ENCODE measurements at places on chromosomes 13 and 19.

DNA sequence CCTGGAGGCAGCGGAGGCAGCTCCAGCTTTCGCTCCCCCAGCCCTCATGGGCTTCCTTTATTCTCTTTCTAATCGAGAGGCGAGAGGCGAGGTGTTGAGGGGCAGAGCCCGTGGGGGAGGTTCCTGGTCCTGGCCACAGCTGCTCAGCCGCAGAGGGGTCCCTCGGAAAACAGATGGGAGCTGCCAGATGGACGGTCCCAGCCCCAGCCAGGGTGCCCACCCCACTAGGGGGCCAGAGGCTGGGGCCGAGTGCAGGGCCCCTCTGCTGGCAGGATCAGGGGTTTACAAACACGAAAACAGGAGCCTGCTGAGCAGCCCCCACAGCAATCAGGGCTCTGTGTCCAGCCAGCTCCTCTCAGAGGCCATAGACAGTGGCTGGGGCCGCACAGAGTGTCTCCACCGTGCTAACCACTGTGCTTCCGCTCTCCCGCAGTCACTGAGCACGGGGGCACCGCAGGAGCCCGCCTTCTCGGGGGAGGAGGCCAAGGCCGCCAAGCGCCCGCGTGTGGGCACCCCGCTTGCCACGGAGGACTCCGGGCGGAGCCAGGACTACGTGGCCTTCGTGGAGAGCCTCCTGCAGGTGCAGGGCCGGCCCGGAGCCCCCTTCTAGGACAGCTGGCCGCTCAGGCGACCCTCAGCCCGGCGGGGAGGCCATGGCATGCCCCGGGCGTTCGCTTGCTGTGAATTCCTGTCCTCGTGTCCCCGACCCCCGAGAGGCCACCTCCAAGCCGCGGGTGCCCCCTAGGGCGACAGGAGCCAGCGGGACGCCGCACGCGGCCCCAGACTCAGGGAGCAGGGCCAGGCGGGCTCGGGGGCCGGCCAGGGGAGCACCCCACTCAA is 182.2 kb downstream of the KDM4B start:
- no peak for DNase-seq

DNA sequence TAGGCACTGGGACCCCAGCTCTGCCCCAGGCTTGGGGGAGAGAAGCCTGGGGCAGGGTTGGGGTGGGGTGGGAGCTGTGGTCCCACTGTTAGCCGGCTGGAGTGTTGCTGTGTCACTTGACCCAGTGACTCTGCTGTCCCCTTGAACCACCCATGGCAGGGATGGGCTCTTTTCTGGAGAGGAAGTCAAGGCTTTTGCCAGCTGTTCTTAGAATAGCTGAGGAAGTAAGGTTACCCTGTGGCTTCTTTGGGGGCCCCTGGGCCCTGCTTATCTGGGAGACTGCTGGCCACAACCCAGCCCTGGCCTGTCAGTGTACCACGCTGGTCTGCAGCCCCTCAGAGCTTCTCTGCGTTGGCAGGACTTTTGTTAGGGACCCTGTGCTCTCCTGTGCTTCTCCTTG is 9.1 kb downstream of the PNPLA6 start:
- DNase-seq, result no peak

DNA sequence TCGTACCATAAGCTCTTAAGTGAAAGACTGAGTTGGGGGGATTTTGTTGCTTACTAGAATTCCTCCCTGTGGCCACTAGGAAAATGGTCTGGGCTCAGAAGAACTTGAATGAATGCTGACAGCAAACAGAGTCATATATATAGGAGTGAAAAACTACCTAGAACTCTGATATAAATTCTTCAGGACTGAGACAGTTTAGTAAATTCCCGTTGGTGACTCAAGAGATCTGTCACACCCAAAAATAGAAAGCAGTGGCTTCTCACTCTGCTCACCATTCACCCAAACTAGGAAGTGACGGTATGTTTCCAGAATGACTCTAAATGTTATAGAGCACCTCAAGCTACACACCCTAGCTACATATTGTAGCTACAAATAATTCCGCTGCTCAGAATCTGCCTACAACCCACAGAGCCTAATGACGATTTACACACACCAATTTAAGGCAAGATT is 116.2 kb downstream of the TBC1D4 start:
- DNase-seq, result no peak

GRCh38 chr13:44746690-44747089 is 170.6 kb upstream of the TSC22D1 start:
- DNase-seq, result no peak

- DNase-seq, result no peak
These were observed 33.3 kb upstream of the MUC16 start for GRCh38 chr19:9043524-9043923.

- no peak for DNase-seq
These were observed 480.5 kb upstream of the SLITRK1 start for GRCh38 chr13:84362777-84363176.

DNA sequence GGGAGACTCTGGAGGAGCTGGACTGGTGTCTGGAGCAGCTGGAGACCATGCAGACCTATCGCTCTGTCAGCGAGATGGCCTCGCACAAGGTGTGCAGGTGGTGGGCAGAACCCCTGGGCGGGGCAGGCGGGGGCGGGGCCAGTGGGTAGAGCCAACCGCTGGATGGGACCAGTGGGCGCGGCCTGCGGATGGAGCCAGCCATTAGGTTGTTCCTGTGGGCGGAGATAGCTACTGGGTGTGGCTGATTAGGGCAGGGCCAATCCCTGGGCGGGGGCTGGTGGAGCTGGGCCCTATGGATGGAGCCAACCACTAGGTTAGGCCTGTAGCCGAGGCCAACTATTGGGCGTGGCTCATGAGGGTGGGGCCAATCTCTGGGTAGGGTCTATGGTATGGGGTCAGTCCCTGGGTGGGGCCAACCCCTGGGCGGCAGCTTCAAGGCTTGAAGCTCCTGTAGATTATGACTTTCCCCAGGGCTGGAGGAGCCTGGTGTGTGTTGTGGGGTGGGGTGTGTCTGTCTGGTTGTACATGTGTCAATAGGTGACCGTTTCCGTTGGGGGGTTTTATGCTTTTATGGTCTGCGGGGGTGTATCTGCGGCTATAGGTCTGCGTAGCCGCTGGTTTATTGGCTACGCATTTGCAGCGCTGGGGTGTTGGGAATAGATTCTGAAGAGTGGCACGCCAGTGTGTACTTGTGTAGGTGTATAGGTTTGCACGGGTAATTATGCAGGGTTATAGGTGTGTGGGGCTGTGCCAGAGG is 30.7 kb downstream of the PDE4A start:
- no peak for DNase-seq

- no peak for DNase-seq
These were observed 342.6 kb downstream of the ITGBL1 start for GRCh38 chr13:101795025-101795424.

DNA sequence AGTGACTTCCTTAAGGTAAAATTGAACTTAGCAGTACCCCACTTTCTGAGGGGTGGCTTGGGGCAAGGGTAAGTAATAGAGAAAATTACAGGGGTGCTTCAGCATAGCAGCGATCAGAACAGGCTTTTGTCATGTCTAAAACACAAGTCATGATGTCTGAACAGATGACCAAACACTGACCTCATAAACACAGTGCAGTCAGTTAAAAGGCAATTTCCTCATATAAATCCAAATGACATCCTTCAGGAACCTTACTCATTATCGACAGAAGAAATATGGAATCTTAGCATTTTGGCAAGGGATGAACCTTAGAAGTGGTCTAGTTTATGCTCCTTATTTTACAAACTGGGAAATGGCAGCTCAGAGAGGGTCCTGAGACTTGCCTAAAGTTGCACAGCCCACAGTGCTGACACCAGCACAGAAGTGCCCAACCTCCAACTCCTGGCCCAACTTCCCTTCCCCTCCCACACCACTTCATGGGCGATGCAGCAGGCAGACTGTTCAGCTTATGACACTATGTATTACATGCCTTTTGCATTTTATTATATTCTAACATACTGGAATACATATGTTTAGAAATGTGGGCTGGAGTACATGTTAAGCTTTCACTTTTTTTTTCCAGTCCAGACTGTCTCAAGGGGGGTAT is 3.6 kb downstream of the GJA3 start:
- no peak for DNase-seq

GRCh38 chr19:51136851-51137551 is 5.1 kb upstream of the SIGLEC7 start:
- DNase-seq, result no peak

DNA sequence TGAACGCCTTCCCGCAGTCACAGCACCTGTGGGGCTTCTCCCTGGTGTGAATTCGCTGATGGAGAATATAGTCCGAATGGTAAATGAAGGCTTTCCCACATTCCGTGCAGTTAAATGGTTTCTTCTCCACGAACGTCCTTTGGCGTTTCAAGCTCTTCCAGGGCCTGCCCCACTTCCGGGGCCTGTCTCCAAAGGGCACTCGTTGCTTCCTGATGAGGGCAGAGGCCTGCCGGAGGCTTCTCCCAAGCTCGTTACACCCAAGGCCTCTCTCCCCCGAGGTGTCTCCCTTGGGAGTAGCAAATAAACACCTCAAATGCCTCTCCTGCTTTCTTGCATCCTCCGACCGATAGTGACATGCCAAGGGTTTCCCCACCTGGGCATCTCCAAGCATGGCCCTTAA is 34.3 kb downstream of the ZNF473 start:
- DNase-seq, result no peak

DNA sequence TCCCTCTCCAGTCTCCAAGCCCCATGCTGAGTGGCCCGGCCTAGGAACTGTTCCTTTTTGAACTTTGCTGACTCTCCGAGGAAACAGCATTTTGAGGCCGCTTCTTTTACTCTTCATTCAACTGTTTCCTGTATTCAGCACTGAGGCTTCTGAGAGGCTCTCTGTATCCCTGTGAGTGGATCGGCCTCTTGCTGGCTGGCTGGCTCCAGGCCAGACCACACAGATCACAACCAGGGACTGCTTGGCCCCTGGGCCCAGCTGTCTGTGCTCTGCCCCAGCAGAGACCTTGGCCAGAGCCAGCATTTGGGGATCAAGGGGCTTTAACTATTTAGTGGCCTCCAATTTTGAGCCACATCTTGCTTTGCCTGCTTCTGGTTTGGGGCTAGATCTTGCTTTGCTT is 75.6 kb upstream of the KL start:
- DNase-seq, result no peak

GRCh38 chr13:22839603-22840530 is 340.9 kb upstream of the SGCG start:
- no peak for DNase-seq

DNA sequence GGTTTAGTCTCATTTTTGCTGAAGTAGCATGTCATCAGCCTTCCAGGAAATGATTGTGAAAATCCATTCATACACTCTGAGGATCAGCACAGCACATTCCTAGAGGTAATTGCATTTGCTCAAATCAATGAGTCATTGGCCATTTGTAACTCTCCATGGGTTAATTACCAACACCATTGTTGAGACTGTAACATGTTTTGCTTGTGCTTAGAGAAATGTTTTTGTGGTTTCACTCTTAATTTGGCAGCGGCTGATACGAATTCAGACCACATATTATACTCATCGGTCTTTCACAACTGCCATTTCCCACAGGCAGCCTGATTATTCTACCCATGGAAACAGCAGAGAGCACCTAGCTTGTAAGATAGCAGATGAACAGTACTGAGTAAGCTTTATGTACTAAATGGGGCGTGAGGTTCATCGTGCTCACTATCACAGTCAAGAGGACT is 110.3 kb downstream of the NHLRC3 start:
- no peak for DNase-seq

- DNase-seq, result no peak
These were observed 93.9 kb downstream of the COL4A2 start for GRCh38 chr13:110400786-110401533.

DNA sequence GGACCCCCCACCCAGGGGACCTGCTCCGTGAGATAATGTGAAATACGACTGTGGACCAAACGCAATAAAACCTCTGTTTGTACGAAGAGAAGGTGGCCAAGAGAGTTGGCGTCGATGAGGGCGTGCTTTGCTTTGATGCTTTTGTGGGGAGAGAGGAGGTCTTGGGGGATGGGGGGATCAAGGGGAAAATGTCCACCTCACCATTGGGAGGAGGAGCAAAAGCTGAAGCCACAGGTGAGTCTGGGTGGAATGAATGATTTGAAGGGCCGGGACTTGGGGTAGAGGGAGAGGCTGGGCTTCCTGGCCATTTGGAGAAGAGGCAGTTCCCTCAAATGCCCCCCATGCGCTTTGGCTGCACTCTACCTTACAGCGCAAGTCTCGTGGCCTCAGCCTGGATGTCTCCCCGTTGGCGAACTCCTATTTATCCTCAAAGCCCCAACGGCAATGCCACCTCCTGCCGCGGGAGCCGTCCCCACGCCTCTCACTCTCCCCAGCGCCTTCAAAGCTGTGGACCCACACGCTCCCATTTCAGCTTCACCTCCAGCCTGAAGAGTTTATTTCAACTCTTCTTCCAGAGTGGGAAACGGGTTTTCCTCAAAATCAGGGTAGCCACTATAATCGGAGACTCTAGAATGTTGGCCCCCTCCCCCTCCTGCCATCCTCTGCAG is 795 bp upstream of the ABCA7 start:
- no peak for DNase-seq

GRCh38 chr19:33375837-33376159 is 2.3 kb downstream of the CEBPG start:
- DNase-seq, result no peak

- DNase-seq, result no peak
These were observed 57.2 kb downstream of the SOX1 start for GRCh38 chr13:112124141-112124540.

DNA sequence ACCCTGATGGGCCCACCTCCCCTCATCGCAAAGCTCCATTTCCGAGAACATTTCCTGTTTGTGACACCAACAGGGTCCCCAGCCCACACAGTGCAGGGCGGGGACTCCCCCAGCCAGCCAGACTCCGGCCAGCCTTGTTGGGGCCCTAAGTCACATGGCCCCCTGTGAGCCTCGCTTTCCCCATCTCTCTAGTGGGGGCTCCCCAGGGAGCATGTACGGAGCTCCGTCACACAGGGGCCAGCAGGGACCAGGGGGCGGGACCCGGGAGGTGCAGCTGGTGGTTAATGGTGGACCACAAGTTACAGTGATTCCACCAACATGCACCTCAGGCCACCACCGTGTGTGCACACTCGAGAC is 1.7 kb downstream of the TBXA2R start:
- DNase-seq, result no peak

DNA sequence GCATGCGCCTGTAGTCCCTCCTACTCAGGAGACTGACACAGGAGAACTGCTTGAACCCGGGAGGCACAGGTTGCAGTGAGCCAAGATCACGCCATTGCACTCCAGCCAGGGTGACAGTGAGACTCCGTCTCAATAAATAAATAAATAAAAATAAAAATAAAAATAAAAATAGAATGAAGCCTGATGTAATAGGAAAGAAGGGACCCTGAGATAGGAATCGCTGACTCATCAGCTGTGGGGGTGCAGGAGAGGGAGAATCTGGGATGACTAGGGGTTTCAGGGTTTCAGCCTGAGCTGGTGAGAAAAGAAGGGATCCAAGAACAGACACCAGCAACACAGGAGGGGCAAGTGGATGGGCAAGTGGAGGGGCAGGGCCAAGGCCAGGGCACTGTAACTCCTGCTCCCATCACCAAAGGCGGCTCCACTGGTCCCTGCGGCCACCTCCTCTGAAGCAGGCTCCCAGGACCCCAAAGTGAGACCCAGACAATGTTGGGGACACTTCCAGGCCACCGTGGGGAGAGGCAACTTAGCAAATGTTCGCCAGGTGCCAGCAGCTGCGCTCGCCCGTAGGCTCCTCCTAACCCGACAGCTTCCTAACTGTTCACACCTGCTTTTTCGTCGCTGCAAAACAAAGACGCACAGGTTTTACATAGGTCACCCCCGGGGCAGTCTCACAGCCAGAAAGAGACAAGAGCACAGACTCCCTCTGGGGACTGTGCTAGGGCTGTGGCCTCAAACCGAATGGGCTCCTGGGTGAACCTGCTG is 1.2 kb downstream of the HAUS8 start:
- DNase-seq, result no peak
